SK-N-SH (cell line): ENCODE measurements at places on chromosomes 12 and 14. TPM values are rescaled to one million over a fixed set of nuclear protein-coding genes. Genes with fewer than 3 reads are reported as not detected.

DNA sequence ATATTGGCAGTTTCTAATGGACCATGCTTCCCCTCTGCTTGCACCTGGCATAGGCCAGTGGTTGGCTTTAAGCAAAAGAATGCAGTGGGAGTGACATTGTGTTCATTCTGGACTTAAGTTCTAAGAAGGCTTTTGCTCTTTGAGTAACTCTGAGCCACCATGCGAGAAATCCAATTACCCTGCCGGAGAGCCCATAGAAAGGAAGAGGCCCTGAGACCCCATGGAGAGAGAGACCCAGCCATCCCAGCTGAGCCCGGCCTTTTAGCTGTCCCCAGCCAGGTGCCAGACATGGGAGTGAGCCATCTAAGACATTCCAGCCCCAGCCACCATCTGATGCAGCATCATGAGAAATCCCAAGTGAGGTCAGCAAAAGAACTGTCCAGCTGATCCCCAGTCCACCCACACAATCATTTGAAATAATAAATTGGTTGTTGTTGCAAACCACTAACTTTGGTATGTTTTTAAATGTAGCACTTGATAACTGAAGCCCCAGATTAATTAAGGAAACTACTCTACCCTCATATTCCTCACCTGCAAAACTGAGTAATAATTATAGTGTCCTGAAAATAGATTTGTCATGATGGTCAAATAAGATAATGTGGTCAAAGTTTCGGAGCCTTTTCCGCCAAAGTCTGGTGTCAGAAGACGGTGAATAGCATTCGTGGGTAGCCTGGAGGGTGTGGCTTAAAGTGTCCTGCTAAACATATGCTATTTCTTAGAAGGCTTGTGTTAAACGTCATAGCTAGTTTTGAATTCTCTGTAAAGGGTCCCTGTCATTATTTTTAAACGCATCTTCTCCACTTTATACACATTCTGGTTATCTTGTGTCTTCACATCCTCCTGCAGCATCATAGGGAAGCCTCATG is 166.6 kb upstream of the PELI2 start:
- no peak for DNase-seq

DNA sequence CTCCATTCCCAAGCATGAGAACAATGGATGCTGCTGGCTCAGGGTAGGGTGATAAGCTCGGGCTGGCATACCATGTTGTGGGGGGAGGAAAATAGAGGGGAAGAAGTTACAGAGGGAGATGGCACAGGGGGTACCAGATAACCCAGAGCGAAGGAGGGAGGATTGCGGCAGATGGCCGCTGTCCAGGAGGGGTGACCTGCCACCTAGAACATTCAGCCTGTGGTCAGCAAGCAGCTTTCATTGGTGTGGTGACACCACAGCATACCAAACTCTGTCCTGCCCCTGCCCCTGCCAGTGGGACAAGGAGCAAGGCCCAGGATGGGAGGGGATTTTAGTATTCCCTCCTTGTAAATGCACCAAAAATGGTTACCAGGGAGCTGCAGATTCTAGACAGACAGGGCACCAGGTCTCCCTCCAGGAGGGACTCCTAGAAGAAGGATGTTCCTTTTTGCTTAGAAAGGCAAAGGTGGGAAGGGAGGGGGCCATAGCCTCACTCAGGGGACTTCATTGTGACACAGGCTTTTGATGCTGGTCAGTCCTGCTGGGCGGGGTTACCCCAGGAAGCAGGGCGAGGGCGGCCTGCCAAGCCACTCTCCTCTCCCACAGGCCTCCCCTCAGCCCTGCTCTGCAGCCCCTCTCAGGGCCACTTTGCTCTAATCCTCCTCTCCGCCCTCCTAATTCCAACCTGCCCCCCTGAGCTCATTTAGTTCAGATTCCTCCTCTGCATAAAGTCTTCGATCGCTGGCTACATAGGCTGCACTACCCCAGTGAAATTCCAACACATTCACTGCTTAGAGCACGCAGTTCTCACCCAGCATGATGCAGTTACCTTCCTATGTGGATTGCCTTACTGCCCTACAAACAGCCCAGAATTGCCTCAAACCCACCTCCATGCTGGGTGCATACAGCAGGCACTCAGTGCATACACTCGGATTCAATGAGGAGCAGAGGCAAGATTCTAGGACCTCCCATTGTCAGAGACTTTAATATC is 36.0 kb upstream of the PLEKHG6 start:
- DNase-seq = no peak

GRCh38 chr12:24127919-24128721 is 178.7 kb upstream of the SOX5 start:
- no peak for DNase-seq

HPD gene
- polyA plus RNA-seq = 1.8 and 1.9 TPM in 2 replicates

- no peak for DNase-seq
These were observed 637 bp downstream of the ACVRL1 start for GRCh38 chr12:51907856-51908425.

DNA sequence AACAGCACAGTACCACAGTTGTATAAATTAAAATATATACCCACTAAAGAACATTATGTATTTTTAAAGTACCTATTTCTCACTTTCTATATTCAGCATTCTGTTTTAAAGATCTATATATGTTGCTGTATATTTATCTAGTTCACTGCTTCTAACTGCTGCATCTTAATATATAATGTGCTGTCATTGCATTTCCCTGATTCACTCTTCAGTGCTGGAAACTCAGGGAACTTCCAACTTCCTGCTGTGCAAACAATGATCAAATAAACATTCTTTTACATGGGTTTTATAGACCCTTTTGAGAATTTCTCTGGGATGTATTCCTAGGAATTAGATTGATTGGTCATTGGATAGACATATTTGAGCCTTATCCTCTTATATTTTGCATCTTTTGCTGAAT is 379.1 kb downstream of the APAF1 start:
- DNase-seq = no peak

GRCh38 chr12:37543131-37543965 is 773.2 kb upstream of the ALG10B start:
- peak; percentile 61 for DNase-seq

SERPINA6 gene
- 0.46 and 0.65 TPM in 2 replicates for polyA plus RNA-seq

- no peak for DNase-seq
These were observed 94.2 kb downstream of the EXOC5 start for GRCh38 chr14:57174466-57174865.

- no peak for DNase-seq
These were observed 39.1 kb upstream of the GZMB start for GRCh38 chr14:24673059-24673458.

- DNase-seq = peak; percentile 74
These were observed 1.1 kb upstream of the PRKAG1 start for GRCh38 chr12:49019443-49020324.

DNA sequence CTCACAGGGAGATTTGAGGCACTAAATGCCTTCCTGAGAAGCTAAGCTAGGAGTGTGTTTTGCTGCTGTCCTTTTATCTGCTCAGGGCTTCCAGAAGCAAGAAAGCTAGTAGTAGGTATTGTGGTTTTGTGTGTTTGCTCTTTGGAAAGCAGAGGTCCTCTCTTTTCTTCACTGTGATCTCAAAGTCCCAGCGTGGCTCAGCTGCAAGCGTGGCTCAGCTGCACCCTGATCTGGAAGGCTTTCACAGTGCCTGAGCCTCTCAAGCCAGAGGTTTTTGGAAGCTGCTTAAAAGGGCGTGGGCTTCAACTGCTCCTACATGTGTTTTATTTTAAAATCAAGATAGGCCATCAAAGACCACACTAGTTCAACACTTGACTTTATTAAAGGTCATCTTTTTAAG is 337.4 kb upstream of the RGS6 start:
- DNase-seq = no peak

SERPINA12 gene
- not detected in 2 replicates for polyA plus RNA-seq

DNA sequence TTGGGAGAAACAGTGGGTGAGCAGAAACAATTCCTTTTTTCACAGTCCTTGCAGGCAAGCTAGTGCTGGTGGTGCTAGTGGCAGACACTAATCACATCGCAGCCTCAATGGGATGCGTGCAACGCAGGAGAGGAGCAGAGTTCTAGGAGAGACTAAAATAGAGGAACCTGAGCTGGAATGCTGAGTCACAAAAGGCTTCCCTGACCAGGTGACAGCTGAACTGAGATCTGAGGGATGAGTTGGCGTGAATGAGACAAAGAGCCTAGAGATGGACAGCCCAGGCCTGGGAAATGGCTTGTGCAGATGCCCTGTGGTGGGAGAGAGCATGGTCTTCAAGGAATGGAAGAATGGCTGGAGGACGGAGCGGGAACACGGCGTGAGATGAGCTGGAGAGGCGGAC is 25.8 kb downstream of the ACADS start:
- no peak for DNase-seq

ACSM4 gene
- polyA plus RNA-seq = not detected in 2 replicates

GRCh38 chr12:3042394-3042793 is 34.8 kb upstream of the TSPAN9 start:
- DNase-seq = no peak

DNA sequence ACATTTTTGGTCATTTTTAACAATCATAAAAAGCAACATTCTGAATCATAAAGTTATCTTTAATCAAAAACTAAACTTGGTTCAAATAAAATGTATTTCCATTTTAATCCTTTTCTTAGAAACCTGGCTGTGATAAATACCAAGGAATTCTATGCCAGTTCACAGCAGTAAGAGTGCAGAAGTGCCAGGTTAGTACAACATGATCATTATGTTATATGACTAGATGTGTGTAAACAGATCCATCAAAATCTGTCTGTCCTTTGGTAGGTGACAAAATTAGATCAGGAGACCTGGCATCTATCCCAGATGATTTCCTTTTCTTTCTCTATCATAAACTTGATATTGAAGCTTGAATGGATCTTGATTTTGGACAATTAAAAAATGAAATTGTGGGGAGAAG is 200.6 kb upstream of the STXBP6 start:
- no peak for DNase-seq

PRPH gene
- polyA plus RNA-seq = 1.7 and 1.9 TPM in 2 replicates

MYO1H gene
- not detected in 2 replicates for polyA plus RNA-seq

DNA sequence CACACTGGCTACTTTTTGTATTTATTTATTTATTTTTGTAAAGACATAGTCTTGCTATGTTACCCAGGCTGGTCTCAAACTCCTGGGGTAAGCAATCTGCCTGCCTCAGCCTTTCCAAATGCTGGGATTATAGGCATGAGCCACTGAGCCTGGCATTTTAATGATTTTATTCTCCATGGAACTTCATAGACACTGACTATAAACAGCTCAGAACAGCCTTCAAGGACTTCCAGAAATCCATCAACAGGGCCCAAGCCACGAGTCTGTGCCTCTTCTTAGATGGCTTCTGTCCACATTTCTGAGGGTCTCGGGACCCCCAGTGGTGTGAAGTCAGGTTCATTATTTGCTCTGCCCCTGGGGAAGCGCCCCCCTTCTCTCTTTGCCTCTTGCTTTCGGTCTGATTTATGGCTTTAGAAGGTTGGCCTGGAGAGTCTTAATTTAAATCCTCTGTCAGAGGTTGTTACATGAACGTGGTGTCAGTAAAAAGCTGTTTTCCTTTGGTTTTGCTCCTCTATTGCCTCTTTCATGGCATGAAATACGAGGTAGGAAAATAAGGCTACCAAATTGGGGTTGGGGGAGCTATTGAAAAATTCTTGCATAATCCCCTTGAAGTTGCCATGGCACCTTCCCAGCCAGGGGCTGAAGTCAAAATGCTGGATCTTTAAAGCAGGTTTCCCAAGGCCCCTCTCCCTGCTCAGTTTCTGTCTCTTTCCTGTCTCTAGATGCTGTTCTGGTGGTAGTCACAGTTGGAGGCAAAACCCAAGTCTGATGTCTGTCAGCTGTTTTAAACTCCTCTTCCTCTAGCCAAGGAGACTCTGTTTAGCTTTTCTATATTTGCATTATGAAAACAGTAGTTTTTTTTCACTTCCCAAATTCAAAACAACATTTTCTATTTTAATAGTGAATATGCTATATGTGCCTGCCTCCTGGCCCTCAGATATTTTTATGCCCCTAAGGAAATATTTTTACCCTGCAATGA is 129.4 kb downstream of the SMOC1 start:
- no peak for DNase-seq

SLCO1A2 gene
- under 0.01 TPM in 1 of 2 replicates, not detected in the other for polyA plus RNA-seq

DNA sequence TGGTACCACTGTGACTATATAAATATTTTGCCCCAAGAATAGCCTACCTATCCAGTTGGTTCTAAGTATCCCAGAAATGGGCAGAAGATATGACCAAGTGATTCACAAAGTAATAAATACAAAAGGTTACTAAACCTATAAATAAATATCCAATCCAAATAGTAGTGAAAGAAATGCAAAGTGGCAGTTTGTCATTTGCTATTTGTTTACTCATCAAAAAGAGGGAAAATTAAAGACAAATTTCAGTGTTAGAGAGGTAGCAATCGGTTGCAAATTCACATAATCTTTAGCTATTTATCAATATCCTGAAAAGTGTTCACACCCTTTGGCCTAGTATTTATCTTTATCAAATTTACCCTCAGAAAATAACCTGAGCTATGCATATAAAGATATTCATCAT is 136.4 kb upstream of the NPAS3 start:
- no peak for DNase-seq

TAS2R20 gene
- polyA plus RNA-seq = 0.33 and 0.65 TPM in 2 replicates

GRCh38 chr12:96906849-96907670 is at the start of gene NEDD1:
Gene NEDD1 (plus strand): TSS chr12:96907257. CDS start chr12:96909760, 2,503 bp downstream.
- peak; percentile 94 for DNase-seq

ACOT4 gene
- 0.12 and 0.13 TPM in 2 replicates for polyA plus RNA-seq

IAPP gene
- 0.42 TPM in 1 of 2 replicates, not detected in the other for polyA plus RNA-seq

TMEM132D gene
- not detected in 2 replicates for polyA plus RNA-seq

ACACB gene
- 4.5 and 6.1 TPM in 2 replicates for polyA plus RNA-seq

DNA sequence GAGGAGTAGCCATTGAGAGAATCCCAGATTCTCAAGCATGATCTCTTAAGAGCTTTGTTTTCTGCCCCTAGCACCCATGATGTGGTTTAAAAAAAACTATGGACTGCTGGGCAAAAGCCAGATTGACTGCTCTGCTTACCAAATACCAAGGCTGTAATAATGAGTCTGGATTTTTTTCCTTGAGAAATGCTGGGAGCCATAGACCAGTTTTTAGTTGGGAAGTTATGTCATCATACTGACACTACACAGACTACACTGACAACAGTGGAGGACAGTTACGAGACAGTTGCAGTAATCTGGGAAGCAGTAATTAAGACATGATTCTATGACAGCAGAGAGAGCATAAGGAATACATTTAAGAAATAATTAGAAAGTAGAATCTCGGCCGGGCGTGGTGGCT is 35.8 kb downstream of the SPATA7 start:
- no peak for DNase-seq

GSC gene
- polyA plus RNA-seq = 0.75 and 1.3 TPM in 2 replicates

ESRRB gene
- polyA plus RNA-seq = 0.05 and 0.06 TPM in 2 replicates

TAS2R14 gene
- polyA plus RNA-seq = 1.4 and 2.3 TPM in 2 replicates

- no peak for DNase-seq
These were observed 9.1 kb upstream of the FBXL14 start for GRCh38 chr12:1603269-1603993.

TSPAN9 gene
- 34.9 and 40.1 TPM in 2 replicates for polyA plus RNA-seq

DNA sequence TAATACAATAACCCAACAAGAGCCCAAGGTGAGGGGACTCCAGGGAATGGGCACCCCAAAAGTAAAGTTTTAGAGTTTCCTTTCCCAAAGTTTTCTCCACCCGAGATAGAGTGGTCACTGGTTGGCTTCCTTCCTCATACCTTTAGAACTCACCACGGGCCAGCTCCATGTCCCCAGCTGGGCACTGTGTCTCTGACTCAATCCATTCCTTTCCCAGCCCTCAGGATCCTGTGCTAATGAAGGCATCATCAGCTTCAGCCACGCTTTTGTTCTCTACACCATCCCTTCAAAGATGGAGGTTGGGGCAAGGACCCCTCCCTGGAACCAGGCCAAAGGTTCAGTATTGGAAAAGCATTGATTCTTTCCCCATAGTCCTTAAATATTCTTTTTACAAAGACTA is 59.8 kb upstream of the VASH1 start:
- DNase-seq = no peak
